HFFc6 (cell line): ENCODE measurements at places on chromosomes 2 and 18. TPM values are rescaled to one million over a fixed set of nuclear protein-coding genes. Genes with fewer than 3 reads are reported as not detected.
A peak's percentile ranks its signal among the peaks of the same experiment; 100 is the strongest.

The KIF1A gene
- total RNA-seq, result not detected in 3 replicates

The MOGAT1 gene
- not detected in 3 replicates for total RNA-seq

The ALPP gene
- total RNA-seq, result not detected in 3 replicates

The RNF152 gene
- total RNA-seq, result 52.2 to 68.4 TPM (median 59.0 TPM) in 3 replicates

The GALR1 gene
- total RNA-seq, result not detected in 3 replicates

The SPIRE1 gene
- 22.9 to 33.7 TPM (median 28.8 TPM) in 3 replicates for total RNA-seq

The SP140 gene
- total RNA-seq, result 0.48 and 0.57 TPM in 2 replicates

The BIRC6 gene
- 55.3 and 68.4 TPM in 2 replicates for total RNA-seq

The HOXD8 gene
- 3.0 and 4.2 TPM in 2 replicates for total RNA-seq

The OTOS gene
- 0.27 TPM in 1 of 3 replicates, not detected in the others for total RNA-seq

GRCh38 chr2:4693266-4693665 is 989.9 kb downstream of the DCDC2C start:
- DNase-seq, result no peak

GRCh38 chr2:182077023-182077422 is 91.4 kb downstream of the PPP1R1C start:
- DNase-seq, result peak; percentile 18

- DNase-seq, result no peak
Measured at GRCh38 chr2:180933332-180933731, 47.1 kb upstream of the UBE2E3 start.

- DNase-seq, result no peak
Measured at GRCh38 chr18:59061914-59062642, 77.6 kb upstream of the SEC11C start.

GRCh38 chr2:42895791-42896135 is 103.4 kb upstream of the HAAO start:
- no peak for DNase-seq

GRCh38 chr2:98835831-98836385 is 100.1 kb downstream of the CRACDL start:
- DNase-seq, result no peak

DNA sequence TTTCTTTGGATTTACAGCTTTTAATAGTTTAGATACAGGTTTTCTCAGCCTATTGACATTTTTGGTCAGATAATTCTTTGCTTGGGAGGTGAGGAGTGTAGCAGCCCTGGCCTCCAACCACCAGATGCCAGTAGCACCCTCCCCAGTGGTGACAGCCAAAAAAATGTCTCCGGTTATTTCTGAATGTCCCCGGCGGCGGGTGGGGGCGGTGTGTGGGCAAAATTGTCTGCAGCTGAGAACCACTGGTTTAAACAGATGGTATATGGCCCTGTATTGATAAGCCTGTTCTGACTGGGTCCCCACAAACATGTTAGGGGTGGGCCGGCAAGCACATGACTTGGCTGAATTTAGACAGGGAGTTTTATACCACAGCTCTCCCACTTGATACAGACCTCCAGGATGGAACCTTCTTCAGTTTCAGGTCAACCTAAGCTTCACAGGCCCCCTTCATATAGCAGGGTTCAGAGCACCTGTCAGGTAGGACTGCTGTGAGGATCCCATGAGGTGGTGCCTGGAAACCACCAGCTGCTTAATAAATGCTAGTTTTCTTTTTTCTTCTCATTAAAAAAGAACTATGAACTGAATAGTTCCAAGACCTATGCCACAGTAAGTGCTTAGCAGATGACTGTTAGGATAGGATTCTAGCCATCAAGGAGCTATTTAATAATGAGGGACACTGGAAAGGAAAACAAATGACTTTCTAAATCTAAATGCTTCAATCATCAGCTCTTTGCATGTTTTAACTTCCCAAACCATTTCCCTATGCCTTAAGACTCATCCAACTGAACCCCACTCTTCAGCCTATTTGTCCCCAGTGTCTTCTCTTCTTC is 18.1 kb downstream of the LPIN2 start:
- DNase-seq, result no peak

DNA sequence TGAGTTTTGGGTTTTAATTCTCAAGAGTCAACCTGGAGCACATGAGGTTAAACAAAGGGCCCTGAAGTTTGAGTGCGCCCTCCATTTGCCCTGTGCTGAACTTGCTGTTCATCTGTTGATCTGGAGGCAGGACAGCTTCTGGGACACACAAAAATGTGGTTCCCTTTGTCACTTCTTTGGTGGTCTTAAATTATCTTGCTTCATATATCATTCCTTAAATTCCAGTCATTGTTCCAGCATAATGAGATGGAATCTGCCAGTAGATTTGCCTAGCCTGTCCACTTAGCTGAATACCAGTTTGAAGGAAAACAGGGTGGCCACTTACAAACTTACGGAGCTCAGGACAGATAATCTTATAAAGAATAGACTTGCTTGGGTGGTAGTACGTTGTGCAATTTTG is 916 bp downstream of the CETN1 start:
- no peak for DNase-seq

DNA sequence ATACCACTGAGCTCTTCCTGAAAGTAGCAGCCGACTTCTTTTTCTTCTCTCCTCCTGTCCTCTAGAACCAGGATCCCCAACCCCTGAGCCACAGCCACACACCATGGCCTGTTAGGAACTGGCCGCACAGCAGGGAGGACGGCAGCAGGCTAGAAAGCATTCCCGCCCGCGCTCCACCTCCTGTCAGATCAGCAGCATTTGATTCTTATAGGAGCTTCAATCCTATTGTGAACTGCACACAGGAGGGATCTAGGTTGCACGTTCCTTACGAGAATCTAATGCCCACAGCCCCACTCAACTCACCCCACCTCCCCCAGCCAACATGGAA is 179.1 kb upstream of the SH3BP4 start:
- DNase-seq, result no peak

DNA sequence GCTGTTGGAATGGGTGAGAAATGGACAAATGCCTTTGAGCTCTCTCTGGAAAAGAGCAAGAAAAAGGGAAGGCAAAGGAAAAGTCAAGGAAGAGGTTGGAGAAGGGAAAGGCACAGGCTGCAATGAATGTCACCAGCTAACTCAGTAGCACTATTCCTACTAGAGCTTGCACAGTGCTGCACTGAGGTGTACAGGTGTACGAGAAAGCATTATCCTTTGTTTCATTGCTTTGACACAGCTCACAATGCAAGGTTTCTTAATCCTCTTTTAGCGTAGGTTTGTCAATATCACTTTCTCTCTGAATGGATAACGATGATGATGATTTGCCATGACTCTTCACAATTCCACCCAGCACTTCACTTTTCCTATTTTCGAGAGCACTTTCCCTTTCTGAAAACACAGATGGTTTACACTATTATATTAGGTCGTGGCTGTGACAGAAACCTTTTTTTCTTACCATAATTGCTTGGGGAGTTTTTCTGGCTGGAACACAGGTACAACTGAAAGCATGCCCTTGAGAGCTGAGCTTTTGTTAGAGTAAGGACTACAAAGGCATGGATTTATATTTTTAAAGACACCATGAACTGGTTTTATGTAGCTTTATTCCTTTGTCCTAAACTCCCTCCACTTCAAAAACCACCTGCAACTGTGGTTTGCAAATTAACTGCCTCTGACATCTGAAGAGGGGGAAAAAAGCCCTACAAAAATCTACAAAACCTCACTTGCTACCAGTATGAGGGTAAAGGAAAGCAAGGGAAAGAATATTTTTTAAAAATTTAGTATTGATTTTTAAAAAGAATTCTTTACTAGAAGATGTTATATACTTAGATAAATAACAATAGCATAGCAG is 265.5 kb downstream of the TGIF1 start:
- DNase-seq, result no peak

DNA sequence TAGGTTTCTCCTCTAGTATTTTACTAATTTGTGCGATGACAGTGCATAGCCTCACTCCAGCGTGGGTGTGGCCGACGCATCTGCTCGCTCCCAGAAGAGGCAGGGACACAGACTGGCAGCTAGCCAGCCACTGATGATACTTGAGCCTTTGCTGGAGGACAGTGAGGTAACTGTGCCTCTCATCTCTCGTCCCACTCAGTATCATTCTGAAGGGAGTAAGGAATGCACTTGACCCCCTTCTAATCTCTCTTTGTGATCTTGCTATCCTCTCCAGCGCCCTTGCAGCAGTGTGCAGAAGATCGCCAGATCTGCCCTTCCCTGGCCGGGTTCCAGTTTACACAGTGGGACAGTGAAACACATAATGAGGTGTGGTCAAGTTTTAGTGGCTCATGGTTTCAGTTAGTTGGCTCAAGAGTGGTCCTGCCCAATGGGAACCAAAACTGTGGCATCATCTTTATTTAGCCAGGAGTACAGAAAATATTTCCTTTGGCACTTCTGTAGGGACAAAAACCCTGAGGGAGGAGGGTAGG is 17.5 kb downstream of the NCAPH start:
- DNase-seq, result no peak

DNA sequence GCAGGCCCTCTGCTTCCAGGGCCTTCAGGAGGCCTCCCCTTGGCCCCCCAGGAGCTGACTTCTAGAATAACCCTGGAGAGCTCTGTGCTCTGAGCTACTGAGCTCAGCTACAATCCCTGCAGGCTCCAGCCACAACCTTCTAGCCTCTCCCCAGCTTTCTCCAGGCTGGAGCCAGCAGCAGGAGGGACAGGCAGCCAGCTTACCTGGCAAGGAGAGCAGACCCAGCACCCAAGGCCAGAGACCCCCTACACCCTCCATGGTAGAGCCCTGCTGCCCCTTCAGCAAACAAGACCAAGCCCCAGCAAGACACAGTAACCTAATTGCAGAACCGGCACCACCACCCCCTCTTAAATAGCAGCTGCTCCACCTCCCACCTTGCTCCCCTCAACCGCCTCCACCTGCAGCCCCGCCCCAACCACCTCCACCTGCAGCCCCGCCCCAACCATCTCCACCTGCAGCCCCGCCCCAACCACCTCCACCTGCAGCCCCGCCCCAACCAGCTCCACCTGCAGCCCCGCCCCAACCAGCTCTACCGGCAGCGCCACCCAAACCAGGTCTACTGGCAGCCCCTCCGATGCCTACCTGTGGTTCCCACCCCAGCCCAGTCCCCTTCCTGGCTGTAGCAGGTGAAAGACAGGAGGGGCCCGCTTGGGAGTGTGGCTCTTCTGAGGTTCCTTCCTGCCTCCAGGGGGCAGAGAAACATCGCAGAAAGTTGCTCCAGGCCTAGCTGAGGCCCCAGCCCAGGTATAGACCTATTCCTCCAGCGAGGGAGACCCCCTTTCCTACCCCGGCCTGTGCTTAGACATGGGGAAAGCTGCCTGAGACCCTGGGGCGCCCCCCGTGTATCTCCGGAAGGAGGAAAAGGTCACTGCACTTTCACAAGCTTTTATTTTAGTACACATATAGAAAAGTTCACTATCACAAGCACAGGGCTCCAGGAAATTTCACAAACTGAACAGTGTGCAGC is at the start of gene ASTL:
TSS of gene ASTL (minus strand) at position 324 of the 967 bp plus-strand sequence. CDS start at position 258, 66 bp downstream.
- peak; percentile 19 for DNase-seq

- no peak for DNase-seq
Measured at GRCh38 chr2:8574196-8575037, 107.4 kb upstream of the ID2 start.

- no peak for DNase-seq
Measured at GRCh38 chr2:11499081-11499743, 33.3 kb upstream of the E2F6 start.

GRCh38 chr2:168006498-168006897 is 240.9 kb downstream of the STK39 start:
- DNase-seq, result no peak

GRCh38 chr18:9477509-9477908 is 2.2 kb downstream of the RALBP1 start:
- no peak for DNase-seq

DNA sequence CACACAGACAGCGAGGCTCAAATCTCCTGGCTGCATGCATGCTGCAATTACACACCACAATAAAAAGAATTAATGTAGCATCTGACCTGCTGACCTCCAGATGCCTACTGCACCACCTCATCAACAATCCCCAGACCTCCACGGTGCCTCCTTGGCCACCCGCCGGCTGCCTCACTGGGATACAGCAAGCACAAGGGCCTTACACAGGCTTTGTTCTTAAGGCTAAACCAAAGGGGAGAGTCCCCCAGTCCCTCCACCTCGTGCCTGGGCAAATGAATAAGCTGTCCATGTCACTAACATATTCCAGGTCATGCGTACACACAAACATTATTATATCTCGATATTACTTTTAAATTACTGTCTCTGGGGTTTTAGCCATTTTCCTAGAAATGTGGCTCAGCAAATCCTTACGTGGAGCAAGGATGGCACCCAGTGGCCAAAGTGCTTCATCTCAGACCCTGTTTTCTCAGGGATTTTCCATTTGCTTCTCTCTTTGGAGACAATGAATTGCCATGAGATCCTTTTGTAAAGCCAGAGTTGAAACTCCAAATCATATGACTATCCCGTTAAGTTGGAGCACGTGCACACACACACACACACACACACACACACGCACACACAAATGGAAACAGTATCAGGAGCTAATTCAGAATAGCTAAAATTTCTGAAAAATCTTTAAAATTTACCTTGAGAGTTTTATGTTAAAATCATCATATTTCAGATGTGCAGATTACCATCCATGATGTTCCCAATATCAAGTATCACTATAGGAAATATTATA is 313.8 kb downstream of the PDE11A start:
- DNase-seq, result peak; percentile 68

DNA sequence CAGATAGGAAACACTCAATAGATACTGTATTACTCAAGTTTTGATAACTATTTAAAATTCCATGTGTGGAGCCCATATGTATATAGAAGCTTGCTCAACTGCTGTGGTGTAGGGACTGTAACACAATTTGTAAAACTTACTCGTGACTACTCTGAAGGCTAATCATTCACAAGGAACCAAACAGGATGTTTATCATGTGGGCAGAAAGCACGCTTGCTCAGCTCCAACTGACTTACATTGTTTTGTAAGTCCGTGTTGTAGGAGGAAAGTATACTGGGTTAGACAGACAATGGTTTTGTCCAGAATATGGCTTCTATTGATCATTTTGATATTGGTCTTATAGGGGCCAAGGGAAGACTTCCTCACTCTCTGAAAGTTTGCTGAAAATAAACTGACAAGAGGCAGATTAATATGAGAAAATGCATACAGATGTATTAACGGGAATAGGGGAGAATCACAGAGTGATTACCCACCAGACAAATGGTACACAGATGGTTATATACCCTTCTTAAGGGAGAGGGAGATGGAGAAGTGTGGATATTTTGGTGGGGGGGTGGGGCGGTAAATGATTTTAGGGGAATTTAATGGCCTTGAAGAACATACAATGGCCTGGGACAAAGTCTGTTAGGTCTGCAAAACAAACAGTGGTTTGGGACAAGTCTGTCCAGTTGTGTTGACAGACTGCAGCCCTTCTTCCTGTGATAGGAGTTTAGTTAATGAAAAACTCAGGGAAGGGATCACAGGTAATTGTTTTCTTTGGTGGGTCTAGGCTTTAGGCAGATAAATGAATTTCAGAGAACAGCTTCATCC is 259.3 kb upstream of the SP5 start:
- DNase-seq, result no peak

- peak; percentile 85 for DNase-seq
Measured at GRCh38 chr2:231200805-231201474, 2.5 kb downstream of the ARMC9 start.
